HS-27A (cell line): ENCODE measurements at places on chromosomes 2 and 18.

- DNase-seq: no peak
Measured at GRCh38 chr2:7841751-7842150, 840.1 kb upstream of the ID2 start.

DNA sequence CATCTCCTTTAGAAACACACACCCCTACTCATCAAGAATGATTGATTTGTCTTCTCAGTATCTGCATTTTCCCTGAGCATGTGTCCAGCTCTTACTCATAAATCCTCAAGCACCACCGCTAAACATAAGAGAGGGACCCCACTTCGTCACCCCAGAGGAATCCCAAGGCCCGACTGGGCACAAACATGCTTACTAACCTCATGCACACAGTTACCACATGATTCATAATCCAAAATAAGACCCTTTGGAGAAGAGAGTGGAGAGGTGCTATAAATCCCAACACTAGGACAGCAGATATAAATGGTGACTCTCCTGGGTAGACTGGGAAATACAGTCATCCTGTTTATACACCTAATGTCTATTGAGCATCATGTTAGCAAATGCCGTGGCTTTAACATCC, 843.2 kb upstream of the ID2 start:
- DNase-seq: no peak

DNA sequence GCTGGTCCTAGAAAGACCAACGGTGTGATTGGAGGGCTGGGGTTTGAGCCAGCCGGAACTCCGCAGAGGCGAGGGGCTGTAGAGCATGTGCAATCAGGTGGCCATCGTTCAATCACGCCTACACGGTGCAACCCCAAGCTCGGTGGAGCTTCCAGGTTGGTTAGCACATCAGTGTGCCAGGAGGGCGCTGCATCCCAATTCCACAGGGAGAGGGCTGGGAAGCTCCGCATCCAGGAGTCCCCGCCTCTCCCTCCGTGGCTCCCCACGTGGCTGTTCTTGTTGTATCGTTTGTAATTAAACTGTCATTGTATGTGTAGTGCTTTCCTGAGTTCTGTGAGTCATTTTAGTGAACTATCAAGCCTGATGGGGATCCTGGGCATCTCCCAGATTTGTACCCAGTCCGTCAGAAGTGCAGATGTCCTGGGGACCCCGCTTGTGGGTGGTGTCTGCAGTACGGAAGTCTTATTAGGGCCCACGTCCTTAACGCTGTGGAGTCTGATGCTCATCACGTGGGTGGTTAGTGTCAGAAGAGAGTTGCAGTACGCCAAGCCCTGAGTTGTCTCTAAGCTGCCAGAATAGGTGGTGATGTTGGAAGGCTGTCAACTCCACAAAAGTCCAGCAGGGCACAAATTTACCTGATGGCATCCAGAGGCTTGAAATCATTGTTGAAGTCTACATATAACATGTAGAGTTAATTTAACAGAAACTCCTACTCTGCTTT, 20.6 kb upstream of the AMMECR1L start:
- DNase-seq: no peak

DNA sequence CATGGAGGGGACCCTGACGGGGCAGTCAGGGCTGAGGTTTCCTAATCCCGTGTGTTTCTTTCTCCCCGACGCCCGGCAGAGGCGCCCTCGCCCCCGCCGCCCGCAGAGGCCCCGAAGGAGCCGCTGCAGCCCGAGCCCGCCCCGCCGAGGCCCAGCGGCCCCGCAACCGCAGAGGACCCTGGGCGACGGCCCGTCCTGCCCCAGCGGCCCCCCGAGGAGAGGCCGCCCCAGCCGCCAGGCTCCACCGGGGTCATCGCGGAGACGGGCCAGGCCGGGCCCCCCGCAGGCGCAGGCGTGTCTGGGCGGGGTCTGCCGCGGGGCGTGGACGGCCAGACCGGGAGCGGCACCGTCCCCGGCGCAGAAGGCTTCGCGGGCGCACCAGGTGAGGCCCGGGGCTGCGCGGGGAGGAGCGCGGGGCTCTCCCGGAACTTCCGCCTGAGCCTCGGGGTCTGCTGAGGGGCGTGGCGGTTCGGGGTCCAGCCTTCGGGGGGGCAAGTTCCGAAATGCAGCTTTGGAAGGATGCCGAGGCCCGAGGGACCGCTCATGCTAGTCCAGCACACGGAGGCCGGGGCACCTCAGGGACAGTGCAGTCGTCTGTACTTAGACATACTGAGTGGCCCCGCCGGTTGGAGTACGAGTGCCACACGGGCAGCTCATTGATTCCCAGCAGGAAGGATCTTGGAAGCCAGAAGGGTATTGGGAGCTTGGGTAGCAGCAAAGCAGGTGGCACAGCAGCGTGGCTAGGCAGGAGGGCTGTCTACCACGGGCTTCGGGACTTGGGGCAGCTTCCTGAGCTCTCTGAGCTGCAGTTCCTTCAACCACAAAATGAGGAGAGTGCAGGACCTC, 60.1 kb downstream of the EMILIN2 start:
- no peak for DNase-seq

- DNase-seq: no peak
Measured at GRCh38 chr2:118654945-118655344, 192.5 kb downstream of the EN1 start.

- no peak for DNase-seq
Measured at GRCh38 chr18:45602926-45603325, 12.3 kb upstream of the SLC14A2 start.

DNA sequence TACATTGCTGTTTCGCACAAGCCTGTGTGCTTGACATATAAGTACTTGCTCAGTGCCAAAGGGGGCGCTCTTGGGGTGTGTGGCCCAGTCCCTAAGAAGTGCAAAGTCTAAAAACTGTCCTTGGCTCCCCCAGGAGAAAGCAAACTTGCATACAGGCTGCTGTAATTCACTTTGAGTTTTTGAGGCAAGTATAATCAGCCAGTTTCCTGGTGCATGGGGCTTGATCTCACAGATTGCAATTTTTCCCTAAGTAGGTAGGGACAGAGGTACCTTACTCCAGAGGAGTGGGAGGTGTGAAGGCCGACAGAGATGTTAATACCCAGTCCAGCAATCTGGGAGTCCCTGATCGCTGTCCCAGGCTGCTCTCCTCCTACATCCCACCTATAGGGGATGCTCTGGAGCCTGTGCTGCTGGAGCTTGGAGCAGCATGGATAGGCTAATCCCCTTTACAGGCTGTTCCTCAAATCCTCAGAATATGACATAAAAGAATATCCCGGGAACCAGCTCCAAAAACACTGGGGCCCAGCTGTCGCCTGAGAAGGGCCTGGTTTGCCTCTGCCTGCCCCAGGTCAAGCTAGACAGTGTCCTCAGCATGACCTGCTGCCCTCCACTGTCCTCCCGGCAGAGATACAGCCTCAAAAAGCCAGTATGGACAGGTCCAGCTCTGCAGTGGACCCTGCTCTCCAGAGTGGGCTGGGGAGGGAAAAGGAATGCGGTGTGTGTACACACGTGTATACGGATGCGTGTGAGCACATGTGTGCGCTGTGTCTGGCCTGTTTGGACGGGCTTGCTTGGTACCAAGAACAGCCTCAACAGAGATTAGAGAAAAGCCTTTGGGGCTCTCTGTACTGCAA, 136.5 kb upstream of the HAAO start:
- DNase-seq: no peak

- DNase-seq: no peak
Measured at GRCh38 chr2:54741250-54741649, 17.8 kb downstream of the EML6 start.
